ENCODE measurements at places on chromosomes 6 and 20.

- DNase-seq, result no peak
Observed at GRCh38 chr6:56143796-56144195, 103.6 kb downstream of the COL21A1 start.

DNA sequence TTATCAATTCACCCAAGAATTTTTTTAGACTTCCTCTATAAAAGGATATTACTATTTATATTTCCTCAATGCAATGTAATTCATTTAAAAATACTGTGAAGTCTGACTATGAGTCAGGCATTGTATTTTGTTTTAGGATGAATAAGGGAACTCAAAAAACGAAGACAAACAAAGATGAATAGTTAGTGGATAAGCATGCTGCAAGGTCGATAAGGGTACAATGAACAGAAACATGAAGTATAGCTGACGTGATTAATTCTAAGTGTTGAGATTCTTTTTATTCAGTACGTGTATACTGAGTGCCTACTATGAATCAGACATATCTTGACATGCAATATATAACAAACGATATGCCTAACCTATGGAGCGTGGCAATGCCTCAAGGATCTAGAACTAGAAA, 105.4 kb downstream of the PDE10A start:
- no peak for DNase-seq

- DNase-seq, result no peak
Observed at GRCh38 chr6:165922309-165922794, 245.3 kb downstream of the TBXT start.

DNA sequence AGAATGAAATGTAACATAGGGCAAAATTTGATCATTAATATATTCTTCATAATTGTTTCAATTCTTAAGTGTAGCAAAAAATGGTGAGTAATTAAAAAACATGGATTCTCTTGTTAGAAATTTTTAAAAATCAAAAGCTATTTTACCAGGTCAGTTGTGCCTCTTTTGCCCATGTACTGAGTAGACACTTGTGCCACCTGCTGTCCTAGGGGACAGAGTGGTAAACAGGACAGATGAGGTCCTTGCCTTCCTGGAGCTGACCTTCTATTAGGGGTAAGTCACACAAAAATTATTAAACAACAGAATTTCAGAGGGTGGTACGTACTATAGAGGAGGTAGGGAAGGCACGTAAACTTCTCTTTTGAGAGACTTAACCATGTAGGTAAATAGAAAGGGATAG, 6.5 kb downstream of the RNF24 start:
- DNase-seq, result no peak

GRCh38 chr6:25056130-25056529, 120.4 kb upstream of the RIPOR2 start:
- no peak for DNase-seq

DNA sequence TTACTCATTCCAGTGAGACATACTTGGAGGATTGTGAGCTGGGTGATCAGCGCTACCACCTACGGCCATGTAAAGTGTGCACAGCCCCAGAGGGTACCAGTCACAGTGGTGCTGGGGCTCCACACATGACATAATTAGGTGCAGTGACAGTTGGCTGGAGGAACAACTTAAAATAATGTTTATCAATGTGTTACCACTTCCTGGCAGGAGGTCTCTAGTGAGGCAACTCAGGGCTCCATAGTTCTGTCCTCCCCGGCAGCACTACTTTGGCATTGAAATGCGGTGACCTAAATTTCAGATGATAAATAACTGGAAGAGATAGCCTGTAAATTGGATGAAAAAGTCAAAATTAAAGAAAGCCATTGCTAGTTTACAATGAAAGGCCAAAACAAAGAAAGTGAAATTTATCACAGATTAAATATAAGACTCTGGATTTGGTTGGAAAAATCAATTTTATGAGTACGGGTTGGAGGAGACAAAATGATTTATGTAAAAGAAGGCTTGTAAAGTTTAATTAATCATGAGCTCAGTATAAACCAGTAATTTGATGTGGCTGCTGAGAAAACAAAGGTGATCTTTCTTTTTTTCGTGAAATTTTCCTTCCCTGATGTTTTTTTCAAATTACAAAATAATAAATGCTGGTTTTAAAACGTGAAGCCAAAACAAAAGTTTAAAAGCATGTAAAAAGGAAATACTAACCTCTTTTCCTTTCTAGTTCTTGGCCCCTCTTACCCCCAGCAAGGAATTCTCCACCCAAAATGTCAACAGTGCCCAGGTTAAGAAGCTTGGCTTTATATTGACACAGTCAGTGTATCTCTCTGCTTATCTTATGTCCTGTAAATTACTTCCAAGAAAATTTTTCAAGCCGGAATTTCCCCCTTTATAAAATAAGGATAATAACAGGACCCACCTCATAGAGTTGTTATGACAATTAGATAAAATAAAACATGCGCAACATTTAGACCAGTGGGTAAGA, 126.7 kb upstream of the NOX3 start:
- no peak for DNase-seq

Measured in kidney tubule cell (primary cell).